Activated T-helper 1 cell treated with anti-CD3 and anti-CD28 coated beads, Interleukin-12 subunit alpha, Interleukin-12 subunit beta, Interleukin-2, Interleukin-4 antibody, amounts not matched to agents 30 ng/mL and 10 ng/mL and 1 ng/mL, durations not matched to agents 14 hours and 24 hours and 36 hours (primary cell): ENCODE measurements at places on chromosomes 12 and 14. TPM values are rescaled to one million over a fixed set of nuclear protein-coding genes. Genes with fewer than 3 reads are reported as not detected.

- H3K27ac ChIP-seq: no peak overlapping the region
- DNase-seq: no peak
- peaks cover 66% of the 10 kb centered on the region for H3K27me3 ChIP-seq
- H3K4me1 ChIP-seq: peaks cover 13% of the 10 kb centered on the region
Measured at GRCh38 chr14:81435391-81436295, 35.5 kb upstream of the STON2 start.

- no peak overlapping the region for H3K27ac ChIP-seq
- no peak overlapping the region for H3K4me3 ChIP-seq
- peaks cover 17% of the 10 kb centered on the region for H3K4me1 ChIP-seq
- no peak for DNase-seq
Measured at GRCh38 chr12:53425515-53426150, 2.0 kb downstream of the AMHR2 start.

GRCh38 chr12:29241821-29242591 lies 92.9 kb downstream of the FAR2 start:
- peak overlapping the region; percentile 21 for H3K27ac ChIP-seq
- no peak for DNase-seq

- H3K4me1 ChIP-seq: peaks cover 14% of the 10 kb centered on the region
- no peak overlapping the region for H3K4me3 ChIP-seq
- no peaks in the 10 kb centered on the region for H3K36me3 ChIP-seq
- no peak for DNase-seq
- no peak overlapping the region for H3K27ac ChIP-seq
- peaks cover 23% of the 10 kb centered on the region for H3K27me3 ChIP-seq
Measured at GRCh38 chr12:52327830-52328500, 6.8 kb upstream of the KRT83 start.

DNA sequence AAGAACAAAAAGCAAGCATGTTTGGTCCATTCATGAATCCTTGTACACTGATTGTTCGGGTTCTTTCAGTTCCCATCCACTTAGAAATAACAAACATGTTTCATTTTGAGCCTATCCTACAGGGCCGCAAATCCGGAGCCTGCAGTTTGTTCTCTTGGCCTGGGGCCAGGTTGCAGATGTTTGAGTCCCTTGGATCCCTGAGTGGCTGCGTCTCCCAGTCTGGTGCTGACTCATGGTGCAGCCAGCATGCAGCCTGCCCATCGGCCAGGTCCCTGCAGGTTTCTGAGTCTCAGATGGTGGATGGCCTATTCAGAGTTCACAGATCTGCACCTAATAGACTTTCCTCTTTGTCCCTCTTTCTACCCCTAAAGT lies 1.9 kb upstream of the DYNC1H1 start:
- H3K4me1 ChIP-seq: peaks cover 26% of the 10 kb centered on the region
- H3K4me3 ChIP-seq: no peak overlapping the region
- peaks cover 2% of the 10 kb centered on the region for H3K27me3 ChIP-seq
- H3K36me3 ChIP-seq: peaks cover 4% of the 10 kb centered on the region
- DNase-seq: no peak
- no peak overlapping the region for H3K27ac ChIP-seq

GRCh38 chr12:83971781-83972180 lies 940.8 kb downstream of the SLC6A15 start:
- no peaks in the 10 kb centered on the region for H3K27me3 ChIP-seq
- no peaks in the 10 kb centered on the region for H3K4me1 ChIP-seq
- no peaks in the 10 kb centered on the region for H3K36me3 ChIP-seq

DNA sequence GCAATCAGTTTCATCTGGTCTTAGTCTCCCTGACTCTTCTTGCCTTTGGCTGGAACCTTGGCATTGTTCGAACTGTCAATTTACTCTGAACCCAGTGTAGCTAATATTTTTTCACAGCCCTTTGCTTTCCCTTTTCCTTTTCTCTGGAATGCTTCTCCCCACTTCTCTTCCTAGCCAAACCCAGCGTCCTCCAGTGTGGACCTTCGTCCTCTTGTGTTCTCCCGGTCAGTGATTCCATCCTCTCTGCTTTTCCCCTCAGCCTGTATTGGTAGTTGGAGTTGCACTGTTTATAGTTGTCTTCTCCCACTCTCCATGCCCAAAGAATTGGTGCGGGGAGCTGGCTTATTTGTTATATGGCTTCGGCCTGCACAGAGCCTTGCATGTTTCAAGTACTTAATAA lies 9.4 kb downstream of the ACVR1B start:
- no peak overlapping the region for H3K27ac ChIP-seq
- H3K27me3 ChIP-seq: peaks cover 10% of the 10 kb centered on the region
- H3K36me3 ChIP-seq: peaks cover 8% of the 10 kb centered on the region
- no peak for DNase-seq

Gene ANKS1B
- 2.8 TPM in 2 replicates for total RNA-seq

Gene PPP1R36
- total RNA-seq: not detected in 2 replicates

Gene NPAS3
- not detected in 2 replicates for total RNA-seq
